ENCODE measurements at places on chromosomes 2 and 18.

- DNase-seq: no peak
Observed at GRCh38 chr2:172455121-172455515, 27.7 kb downstream of the ITGA6 start.

GRCh38 chr2:238427435-238428162 lies 872 bp downstream of the ASB1 start:
- no peak for DNase-seq

- DNase-seq: no peak
Observed at GRCh38 chr2:154433010-154433409, 265.5 kb upstream of the KCNJ3 start.

DNA sequence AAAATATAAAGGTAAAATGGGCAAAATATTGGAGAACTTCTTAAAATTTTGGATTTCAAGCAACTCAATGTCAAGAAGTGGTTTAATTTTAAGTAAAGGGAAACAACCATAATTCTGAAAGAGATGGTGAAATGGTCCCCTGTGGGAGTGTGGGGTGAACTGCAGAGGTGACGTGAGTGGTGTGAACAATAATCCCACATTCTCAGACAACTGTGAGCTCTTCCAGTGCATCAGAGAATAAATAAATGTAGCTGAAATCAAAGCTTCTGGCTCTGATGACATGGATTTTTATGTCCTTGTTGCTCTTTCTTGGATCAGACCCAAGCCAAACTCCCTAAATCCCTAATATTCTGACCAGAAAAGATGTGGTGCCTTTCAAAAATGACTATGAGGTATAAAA lies 672.7 kb downstream of the ZEB2 start:
- peak; percentile 18 for DNase-seq

DNA sequence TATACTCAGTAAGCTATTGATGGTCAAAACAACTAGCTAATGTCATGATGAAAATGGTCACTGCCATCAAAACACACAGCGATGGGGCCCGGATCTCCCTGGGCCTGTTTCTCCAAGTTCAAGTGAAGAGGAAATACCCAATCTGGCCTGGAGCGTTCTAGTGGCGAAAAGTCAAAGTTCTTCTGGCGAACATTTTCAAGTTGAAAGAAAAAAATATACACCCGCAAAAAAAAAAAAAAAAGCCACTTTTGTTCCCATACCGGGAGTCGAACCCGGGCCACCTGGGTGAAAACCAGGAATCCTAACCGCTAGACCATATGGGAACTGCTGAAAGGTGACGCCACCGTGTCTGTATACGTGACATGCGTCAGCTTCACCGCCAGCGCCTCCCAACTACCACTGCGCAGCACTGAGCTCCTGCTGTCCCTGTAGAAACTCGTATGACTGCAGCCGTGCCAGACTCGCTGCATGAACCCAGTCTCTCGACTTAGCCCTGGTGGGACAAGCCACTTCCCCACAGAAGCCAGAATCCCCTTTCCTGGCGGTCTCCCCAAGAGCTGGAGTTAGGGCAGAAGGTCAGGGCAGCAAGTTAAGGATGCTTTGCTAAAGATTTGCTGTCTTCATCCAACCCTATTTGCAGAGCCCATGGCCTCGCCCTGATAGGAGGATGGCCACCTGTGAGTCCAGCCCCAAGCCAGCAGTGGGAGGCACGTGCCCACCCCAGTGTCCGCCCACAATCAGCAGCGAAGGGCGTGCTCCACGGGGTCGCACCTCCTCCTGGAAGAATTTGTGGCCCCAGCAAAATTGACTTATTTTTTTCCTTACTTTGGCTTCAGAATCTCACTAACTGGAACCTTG lies 5.6 kb upstream of the IMP4 start:
- no peak for DNase-seq

DNA sequence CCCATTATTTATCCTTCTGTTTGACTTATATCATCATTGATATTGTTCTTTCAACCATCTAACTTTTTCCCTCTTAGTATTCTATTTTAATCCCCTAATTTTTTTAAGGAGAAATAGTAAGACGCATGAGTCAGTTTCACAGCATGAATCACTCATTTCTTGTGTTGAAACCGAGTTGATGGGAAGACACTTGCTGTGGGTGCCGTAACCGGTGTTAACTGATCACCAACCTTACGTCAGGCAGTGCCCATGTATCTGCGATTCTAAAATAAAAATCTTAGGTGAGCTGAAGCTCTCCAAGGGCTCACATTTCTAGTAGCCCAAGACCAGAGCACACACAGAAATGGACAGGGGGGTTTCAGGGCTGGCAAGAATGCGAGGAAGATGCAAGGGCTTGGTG lies 348.1 kb downstream of the GALR1 start:
- no peak for DNase-seq

DNA sequence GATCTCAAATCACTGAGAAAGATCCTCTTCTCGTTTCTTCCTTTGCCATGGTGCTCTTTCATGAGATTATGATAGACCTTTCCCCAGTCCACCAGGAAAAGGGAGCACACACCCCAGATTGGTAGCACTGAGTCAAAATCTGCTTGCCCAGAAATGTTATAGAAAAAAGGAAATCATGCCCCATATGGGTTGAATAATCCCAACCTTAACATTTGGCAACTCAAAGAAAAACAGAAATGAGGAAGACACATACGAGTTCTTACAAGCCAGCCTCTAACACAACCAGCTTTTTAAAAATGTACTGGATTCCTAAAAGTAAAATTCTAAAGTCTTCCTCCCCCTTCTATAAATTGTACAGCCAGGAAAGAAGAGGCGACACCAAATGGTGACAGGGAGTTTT lies 103.0 kb downstream of the ANKRD44 start:
- DNase-seq: no peak

GRCh38 chr18:47334966-47335365 lies 83.5 kb upstream of the SKOR2 start:
- DNase-seq: no peak

GRCh38 chr2:73386894-73387636 lies 1.4 kb downstream of the ALMS1 start:
- DNase-seq: no peak

GRCh38 chr2:45585267-45585861 lies 25.7 kb downstream of the SRBD1 start:
- DNase-seq: peak; percentile 55

DNA sequence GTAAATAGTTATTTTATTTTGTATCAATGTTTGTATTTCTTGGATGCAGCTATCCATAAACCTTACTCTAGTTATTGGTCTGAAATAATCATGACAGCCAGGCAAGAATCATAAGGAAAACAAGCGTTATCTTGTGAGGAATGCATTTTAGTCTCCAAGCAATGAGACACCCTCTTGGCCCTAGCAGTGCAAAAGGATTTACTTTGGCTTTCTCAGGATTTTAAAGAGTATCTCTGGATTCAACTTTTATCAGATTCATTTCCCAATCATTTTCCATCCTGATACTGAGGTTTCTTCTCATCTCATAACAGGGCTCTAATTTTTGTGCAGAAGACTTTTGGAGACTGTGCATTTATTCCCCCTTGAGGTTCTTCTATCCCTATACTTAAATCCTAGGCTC lies 480.8 kb downstream of the TMX3 start:
- no peak for DNase-seq

GRCh38 chr2:44051593-44052347 lies 56.0 kb upstream of the LRPPRC start:
- no peak for DNase-seq

- no peak for DNase-seq
Observed at GRCh38 chr2:149473521-149473920, 114.1 kb downstream of the MMADHC start.

DNA sequence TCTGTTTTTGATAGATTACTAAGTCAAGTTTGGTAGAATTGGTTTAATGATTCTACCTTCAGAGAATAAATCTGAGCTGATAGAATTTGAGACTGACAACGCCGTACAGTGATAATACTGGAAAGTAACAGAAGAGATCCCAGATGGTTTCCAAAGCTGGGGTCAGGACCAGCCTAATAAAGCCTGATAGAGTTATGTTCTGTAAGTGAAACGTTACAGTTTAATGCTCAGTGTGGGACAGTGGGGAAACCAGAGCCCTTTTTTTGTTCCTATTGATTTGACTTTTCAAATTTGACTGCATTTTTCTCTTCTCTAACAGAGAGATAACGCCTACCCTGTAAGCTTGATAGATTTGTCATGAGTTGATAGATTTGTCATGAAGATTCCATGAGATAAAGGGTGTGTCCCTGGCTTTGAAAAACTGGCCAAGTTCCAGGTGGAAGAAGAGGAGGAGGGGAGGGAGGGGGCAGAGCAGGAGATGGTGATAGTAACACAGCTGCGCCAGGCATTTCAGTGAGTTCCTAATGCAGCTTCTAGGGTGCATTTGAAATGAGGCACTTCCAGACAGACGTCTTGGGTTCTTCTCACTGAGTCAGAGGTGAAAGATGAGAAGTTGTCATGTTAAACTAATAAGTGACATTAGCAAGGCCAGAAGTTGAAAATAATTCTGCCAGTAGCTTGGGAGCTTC lies 65.1 kb downstream of the CERS6 start:
- peak; percentile 62 for DNase-seq

DNA sequence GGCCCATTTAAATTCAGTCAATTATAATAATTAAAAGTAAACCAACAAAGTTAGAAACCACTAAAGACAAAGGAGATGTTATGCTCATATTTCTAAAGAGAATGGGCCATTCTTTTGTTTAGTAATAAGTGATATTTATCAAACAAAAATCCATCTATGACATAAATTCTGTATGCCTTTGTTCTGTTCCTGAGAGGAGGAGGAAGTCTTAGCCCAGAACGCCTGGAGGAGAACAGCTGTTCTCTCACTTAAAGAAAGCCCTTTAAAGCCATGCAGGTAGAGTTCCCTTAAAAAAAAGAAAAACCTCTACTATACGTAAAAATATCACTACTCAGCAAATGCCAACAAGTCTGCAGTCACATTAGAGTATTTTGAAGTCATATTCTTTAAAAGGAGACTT lies 15.5 kb downstream of the LAMA1 start:
- DNase-seq: no peak

DNA sequence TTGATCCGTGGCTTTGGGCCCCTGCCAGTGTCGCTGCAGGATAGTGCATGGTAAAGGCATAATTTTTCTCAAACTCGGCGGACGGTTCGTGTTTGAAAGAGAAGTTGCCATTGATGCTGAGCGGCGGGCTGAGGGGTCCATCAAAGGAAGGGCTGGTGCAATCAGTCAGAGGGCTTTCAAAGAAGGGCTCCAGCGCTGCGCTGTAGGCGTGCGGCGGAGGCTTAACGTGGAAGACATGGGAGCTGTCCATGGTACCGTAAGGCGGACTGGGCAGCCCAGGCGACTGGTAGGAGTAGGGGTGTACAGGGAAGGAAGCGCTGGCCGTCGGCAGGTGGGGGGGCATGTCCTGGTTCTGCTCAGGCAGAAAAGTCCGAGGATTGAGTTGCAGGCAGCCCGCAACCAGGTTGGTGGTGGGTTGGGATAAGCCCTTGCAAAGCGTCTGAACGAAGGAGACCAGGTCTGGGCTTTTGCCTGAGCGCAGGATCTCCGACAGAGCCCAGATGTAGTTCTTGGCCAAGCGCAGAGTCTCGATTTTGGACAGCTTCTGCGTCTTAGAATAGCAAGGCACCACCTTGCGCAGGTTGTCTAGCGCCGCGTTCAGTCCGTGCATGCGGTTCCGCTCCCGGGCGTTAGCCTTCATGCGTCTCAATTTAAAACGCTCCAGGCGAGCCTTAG lies 2.3 kb downstream of the NEUROD1 start:
- peak; percentile 45 for DNase-seq

DNA sequence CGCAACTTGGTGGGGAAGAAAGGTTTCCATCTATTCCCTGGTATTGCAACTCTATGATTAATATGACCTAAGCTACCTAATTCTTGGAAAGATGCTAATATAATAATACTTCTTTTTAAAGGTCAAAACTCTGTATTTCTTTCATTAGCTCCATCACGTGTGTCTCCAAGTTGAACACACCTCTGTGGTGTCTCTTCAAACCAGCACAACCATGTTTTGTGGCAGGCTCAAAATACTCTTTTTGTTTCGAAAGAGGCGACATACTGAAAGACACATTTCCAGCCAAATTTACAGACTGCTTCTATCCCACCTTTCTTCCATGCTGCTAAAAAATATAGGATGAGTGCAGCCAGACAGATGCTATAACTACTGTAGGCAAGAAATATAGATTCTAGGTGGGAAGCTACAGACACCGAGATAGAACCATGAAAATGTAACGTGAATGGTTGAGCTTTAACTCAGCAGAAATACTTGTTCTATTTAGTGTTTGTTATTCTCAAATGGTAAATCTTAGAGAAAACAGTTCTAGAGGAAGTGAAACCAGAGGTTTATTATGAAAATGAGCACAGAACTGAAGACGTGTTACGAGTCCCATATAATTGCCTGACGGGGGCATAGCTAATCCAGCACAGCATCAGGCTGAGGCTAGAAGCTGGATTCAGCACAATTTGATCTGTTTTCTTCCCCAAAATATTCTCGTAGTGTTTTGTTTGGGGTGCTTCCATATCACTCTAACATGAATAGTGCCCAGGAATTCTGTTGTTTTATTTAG lies 991.5 kb upstream of the FANCL start:
- no peak for DNase-seq

GRCh38 chr2:163347982-163348856 lies 387.6 kb downstream of the FIGN start:
- DNase-seq: peak; percentile 99

DNA sequence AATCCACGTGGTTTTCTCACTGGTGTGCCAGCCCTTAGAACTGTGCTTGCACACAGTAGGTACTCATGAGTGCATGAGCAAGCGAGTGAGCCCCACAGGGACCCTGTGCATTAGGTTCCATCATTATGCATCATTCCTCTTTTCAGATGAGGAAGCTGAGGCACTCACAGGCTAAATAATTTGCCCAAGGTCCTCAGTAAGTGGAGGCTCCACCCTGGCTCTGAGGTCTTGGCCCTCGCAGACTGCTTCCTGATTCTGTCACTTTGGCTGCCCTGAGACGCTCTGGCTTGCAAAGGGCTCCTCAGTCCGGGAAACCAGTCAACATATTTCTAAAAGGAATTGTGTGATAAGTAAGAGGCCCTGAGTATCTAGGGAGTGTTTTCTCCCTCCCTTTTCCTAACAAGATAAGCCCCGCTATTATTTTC lies 71.7 kb downstream of the IL1R2 start:
- peak; percentile 35 for DNase-seq

DNA sequence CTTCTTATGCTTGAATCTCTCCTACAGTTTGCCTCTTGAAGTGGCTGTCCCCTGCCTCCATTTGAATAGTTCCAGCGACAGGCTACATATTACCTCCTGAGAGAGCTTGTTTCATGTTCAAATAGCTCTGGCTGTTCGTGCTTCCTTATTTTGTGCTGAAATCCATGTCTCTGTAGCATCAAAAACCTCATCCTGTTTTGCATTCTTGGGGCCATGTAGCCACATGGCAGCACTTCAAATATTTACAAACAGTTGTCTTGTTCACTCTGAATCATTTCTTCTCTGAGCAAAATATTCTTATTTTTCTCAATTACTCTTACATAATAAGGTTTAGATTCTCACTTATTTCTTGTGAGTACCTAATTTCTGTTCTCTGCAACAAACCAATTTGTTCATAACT lies 1243.1 kb upstream of the NXPH2 start:
- no peak for DNase-seq

GRCh38 chr2:71513096-71513495 lies 59.7 kb downstream of the DYSF start:
- no peak for DNase-seq

GRCh38 chr2:151796774-151797173 lies 31.4 kb downstream of the ARL5A start:
- no peak for DNase-seq

Measured in myocyte (in vitro differentiated cells).